Stimulated activated CD4-positive, alpha-beta T cell treated with anti-CD3 and anti-CD28 coated beads, Interleukin-15, amount 100 ng/mL, for 24 hours (primary cell): ENCODE measurements at places on chromosomes 3 and 15.

DNA sequence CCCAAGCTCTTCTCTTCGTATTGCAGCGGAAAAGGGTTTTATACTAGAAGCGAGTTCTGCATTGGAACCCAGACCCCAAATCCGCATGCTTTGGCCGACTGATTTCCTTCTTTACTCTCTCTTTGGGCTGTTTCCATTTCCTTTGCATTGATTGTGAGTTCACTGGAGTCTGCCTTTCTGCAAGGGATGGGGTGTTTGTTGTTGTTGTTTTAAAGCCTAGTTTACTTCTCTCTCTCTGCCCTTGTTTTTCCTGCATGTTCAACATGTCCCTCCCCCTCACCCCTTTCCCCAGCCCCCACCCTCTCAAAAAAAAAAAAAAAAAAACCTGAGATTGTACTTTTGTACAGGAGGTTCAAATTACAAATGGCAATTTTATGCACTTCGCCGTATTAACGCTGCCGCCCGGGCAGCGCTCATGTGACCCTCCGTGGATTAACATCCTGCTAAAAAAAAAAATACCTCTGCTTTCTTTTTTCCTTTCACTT, 2.2 kb downstream of the NR2F2 start:
- no peak for DNase-seq

- DNase-seq, result no peak
These were observed 860.0 kb upstream of the NR2F2 start for GRCh38 chr15:95470529-95470928.

DNA sequence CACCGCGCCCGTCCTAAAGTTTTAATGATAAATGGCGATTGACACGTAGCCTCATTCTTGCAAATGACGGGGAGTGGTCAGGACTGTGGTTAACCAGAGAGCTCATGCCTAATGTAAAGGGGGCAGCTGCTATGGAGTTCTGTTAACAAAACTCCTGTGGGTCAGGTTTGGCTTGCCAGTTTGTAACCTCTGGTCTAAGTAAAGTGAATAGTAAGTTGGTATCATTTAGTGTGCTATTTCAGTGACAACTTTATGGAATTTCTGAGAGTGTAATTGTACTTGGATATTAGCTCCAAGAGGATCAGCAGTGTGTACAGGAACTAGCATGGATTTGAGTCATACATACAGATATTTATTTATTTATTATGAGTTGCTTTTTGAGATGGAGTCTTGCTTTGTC, 87.9 kb downstream of the RGMA start:
- no peak for DNase-seq

- peak; percentile 52 for DNase-seq
These were observed 28.8 kb upstream of the HDAC11 start for GRCh38 chr3:13451301-13451673.

- no peak for DNase-seq
These were observed 10.0 kb downstream of the ANKDD1A start for GRCh38 chr15:64921711-64922110.

- DNase-seq, result no peak
These were observed 5.6 kb upstream of the SRPRB start for GRCh38 chr3:133799794-133800585.

DNA sequence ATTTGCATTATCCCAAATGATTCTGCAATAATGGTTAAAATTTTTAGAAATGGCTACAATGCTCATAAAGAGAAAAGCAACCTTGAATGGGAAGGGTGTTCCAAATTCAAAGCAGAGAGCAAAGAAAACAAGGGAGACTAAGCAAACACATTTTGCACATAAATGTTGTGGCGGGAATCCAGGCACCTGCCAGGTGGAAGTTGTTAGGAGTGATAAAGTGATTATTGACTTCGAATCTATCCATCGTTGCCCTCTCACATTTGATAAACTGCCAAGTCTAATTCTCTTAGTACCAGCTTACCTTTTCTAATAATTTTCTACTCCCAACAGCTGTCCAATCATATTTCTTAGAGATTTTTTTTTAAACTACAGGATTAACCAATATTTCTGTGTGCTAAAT, 244.5 kb downstream of the CACNA2D3 start:
- no peak for DNase-seq

- DNase-seq, result no peak
These were observed 1004.6 kb upstream of the NR2F2 start for GRCh38 chr15:95325763-95326404.

DNA sequence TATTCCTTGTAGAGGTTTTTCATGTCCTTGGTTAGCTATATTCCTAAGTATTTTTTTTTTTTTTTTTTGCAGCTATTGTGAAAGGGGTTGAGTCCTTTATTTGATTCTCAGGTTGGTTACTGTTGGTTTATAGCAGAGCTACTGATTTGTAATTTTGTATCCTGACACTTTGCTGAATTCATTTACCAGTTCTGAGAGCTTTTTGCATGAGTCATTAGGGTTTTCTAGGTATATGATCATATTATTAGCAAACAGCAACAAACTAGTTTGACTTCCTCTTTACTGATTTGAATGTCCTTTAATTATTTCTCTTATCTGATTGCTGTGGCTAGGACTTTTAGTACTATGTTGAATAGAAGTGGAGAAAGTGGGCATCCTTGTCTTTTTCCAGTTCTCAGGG, 737.4 kb downstream of the ZNF385D start:
- no peak for DNase-seq

- DNase-seq, result peak; percentile 27
These were observed 17.6 kb downstream of the VGLL4 start for GRCh38 chr3:11626084-11626463.

DNA sequence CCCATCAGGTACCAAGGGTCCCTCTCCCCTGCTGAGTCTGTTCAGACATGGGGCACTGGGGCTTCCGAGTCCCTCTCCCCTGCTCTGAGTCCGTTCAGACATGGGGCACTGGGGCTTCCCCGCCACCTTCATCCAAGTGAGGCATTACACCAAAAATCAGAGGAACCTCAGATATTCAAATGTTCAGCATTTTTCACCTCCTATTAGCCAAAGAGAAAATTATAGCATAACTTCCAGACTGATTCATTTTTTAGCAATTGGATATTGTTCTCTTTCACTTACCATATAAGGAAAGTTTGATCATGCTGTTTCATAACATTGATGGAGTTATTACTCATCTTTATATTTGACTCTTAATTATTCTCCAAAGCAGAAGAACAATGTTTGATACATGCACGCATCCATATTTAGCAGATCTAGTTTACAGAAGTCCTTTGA, 213.9 kb downstream of the MTHFS start:
- DNase-seq, result no peak

DNA sequence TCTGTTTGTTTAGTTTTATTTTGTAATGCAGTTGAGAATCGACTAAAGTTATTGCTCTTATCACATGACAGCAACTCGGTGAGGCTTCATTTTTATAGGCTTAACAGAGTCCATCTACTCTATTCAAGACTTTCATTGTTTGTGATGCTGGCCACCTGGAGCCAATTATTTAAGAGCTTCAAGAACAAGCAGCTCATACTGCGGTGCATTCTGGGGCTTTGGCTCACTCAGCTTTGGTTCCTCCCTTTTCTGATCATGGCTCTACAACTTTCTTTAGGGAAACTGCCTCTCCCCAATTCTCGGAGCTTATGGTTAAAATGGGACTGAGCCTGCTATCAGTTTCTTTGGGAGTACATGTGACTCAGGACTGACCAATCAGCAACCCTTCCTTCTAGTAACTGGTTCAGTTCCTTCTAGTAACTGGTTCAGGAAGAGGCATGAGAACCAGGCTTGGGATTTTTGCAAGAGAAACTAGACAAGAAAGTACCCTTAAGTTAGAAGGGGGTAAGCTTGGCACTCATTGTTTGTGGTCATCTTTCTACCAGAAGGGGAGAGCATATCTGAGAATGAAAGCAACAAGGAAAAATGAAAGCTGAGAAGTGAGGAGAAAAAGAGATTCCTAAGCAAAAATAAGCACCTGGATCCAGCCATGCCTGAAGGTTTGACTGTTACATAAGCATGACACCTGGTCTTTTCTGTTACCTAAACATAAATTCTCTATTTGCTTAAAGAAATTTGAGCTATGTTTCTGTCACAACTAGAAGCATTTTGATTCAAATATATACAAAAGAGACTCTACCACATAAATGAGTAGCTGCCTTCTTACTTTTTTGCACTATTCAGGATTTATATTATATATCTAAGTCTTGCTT, 24.1 kb upstream of the ARHGEF3 start:
- DNase-seq, result no peak

- DNase-seq, result no peak
These were observed 133.6 kb downstream of the P2RY1 start for GRCh38 chr3:152968388-152969024.

DNA sequence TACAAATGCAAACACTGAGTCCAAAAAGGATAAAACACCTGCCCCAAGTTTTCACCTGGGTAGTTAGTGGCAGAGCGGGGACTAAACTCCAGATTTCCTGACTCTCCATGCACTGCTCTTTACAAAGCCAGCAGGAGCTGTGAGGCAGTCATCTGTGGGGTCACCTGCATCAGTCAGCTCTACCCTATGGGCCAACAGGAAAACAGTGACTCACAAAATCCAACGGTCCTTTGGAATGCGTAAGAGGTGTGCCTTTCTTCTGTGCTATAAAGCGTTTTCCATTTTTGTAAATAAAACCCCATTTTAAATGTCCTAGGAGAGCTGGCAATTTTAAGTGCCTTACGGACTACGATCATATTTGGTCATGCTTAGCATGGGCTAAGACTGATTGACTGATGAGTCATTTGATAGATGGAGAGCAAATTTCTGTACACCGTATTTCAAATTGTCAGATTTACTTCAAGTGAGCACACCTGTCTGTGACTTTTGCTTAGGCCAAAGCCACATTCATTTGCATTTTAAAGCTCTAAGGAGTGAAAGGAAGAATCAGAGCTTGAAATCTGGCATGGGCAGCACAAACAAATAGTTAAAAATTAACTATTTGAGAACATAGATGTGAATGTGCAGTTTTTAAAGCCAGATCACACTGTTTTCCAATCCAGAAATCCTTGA, 4.4 kb upstream of the COL8A1 start:
- DNase-seq, result no peak

- no peak for DNase-seq
These were observed 8.2 kb downstream of the SLC27A2 start for GRCh38 chr15:50190166-50190570.

- DNase-seq, result no peak
These were observed 2.0 kb downstream of the SLC22A14 start for GRCh38 chr3:38283810-38284755.

- DNase-seq, result no peak
These were observed 12.4 kb downstream of the GYG1 start for GRCh38 chr3:149003653-149004305.

- DNase-seq, result no peak
These were observed 82.6 kb upstream of the CSPG5 start for GRCh38 chr3:47661121-47661752.

- no peak for DNase-seq
These were observed 83.0 kb downstream of the FHIT start for GRCh38 chr3:61168286-61168685.

- DNase-seq, result no peak
These were observed 21.9 kb downstream of the LSAMP start for GRCh38 chr3:116423374-116423773.

- no peak for DNase-seq
These were observed 17.0 kb downstream of the TOPBP1 start for GRCh38 chr3:133644768-133645167.

DNA sequence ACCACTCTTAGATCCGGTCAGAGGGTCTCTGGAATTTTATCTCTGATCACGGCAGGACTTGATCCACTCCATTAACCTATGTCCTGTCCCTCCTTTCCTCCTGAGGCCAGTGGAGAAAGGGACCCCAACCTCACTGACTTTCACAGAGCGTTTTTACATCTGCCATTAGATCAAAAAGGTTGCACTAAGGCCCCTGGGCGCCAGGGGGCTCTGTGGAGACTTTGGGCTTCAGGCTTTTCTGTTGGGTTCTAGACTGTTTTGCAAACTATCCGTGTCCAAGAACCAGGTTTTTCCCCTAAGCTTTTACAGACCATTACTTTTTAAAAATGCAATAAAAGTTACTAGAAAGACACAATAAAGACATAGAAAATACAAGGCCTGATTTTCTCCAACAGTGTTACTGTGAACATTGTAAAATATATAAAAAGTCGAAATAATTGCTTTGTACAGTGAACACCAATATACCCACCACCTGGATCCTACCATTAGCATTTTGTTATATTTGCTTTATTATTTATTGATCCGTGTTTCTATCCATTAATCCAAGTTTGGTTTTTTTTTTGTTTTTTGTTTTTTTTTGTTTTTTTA, 159.7 kb downstream of the POLR2M start:
- DNase-seq, result peak; percentile 71

- no peak for DNase-seq
These were observed 275.0 kb upstream of the LYSMD4 start for GRCh38 chr15:100008258-100008657.

GRCh38 chr3:47512416-47513124, 942 bp downstream of the ELP6 start:
- peak; percentile 26 for DNase-seq

DNA sequence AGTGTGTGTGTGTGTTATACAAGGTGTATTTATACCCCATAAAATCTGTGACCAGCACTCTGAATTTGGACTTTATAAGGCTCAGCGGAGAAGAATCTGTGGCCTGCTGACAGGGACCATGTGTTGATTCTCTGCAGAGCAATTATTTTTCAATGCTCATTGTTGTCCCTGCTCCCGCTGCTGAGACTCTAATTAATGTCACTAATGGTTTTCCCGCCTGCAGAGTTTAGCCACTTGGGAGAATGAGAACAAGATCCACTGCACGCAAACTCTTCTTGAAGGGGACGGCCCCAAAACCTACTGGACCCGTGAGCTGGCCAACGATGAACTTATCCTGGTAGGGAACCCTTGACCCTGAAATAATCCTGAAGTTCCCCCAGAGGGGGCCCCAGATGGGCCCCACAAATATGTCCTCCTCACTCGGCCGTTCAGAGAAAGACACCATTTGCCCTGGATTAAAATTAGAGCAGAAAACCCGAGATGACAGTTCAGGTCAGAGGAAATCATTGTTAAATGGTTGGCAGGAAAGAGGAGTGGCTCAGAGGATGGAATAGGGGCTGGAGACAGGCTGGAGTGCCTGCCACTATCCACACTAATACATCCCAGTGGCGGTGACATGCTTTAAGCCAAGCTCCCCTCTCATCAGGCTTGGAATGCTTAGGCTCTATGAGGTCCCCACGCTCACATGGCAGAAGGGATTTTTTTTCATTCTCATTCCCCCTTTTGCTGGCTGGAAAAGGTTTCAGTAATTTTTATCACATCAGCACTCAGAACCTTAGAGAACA, 3.3 kb downstream of the CRABP1 start:
- DNase-seq, result no peak

- DNase-seq, result no peak
These were observed 2.5 kb downstream of the UBP1 start for GRCh38 chr3:33437556-33438283.

GRCh38 chr15:85025516-85026251, 44.0 kb downstream of the PDE8A start:
- no peak for DNase-seq

- DNase-seq, result no peak
These were observed 255.6 kb upstream of the SEMA6D start for GRCh38 chr15:47461652-47462141.

GRCh38 chr15:46918462-46919140, 798.7 kb upstream of the SEMA6D start:
- no peak for DNase-seq
